ENCODE measurements at places on chromosomes 6 and 20.

DNA sequence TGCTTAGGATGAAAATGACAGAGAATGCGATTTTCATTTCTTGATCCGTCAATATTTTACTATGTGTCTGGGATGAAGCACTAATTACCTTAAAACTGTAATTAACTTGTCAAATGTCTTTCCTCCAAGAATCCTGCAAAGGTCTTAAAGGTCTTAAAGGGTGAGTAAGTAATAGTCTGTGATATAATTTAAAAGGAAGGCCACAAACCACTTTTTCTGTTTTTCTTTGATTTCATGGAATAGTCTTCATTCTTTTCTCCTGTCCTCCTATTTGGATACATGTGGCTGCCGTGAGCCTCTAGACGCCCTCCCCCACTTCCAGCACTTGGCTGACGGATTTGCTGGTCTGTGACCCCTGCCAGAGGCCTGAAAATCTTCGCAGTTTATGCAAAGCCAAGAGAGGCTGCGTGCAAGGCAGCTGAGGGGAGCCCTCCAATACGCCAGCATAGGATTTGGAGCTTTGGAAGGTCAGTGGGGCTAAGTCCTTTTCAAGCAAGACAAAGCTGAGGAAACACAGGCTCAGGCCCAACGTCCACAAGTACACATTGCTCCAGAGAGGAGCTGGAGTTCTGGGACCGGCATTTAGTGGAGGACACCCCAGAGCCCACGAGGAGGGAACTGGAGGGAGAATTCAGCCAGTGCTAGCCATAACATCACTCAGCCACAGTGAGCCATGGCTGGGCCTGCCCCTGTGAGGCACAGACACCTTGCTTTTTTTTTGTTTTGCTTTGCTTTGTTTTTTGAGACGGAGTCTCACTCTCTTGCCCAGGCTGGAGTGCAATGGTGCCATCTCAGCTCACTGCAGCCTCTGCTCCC is 382.6 kb downstream of the SMOC2 start:
- no peak for DNase-seq

GRCh38 chr20:17377231-17377630 is 150.4 kb downstream of the PCSK2 start:
- DNase-seq: no peak

- no peak for DNase-seq
Observed at GRCh38 chr6:14711056-14711703, 534.7 kb upstream of the JARID2 start.

GRCh38 chr20:12659942-12660341 is 348.8 kb upstream of the SPTLC3 start:
- no peak for DNase-seq

- no peak for DNase-seq
Observed at GRCh38 chr6:137734875-137735182, 132.2 kb upstream of the TNFAIP3 start.

GRCh38 chr20:48657426-48658197 is 170.2 kb downstream of the PREX1 start:
- no peak for DNase-seq

Data from stimulated activated CD8-positive, alpha-beta memory T cell treated with anti-CD3 and anti-CD28 coated beads, Interleukin-15, amount 100 ng/mL, for 24 hours (primary cell).